Lung (tissue), 17 donors: ENCODE measurements at places on chromosomes 11 and 22.

- DNase-seq: no peak
Measured at GRCh38 chr11:46414466-46414796, 22.9 kb upstream of the CHRM4 start.

DNA sequence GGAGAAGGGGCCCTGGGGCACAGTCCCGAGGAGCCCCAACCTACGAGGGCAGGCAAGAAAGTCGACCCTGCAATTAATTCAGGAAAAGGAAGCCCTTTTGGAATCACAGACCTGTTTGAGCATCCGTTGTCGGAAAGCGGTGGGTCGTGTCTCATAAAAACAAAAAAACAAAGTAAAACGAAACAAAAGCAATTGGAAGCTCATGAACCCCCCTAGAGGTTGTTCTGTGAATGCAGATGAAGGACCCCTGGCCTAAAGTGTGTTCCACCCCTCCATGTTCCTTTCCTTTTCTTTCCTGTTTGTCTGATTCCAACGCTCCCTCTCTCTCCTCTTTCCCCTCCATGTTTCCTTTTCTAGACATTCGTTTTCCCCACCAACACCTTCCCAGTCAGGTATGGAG lies 203.7 kb downstream of the GRIK4 start:
- peak; percentile 48 for DNase-seq

- DNase-seq: no peak
Measured at GRCh38 chr11:131745405-131745804, 375.0 kb downstream of the NTM start.

GRCh38 chr11:61280883-61281580 lies 14.1 kb downstream of the VWCE start:
- no peak for DNase-seq

DNA sequence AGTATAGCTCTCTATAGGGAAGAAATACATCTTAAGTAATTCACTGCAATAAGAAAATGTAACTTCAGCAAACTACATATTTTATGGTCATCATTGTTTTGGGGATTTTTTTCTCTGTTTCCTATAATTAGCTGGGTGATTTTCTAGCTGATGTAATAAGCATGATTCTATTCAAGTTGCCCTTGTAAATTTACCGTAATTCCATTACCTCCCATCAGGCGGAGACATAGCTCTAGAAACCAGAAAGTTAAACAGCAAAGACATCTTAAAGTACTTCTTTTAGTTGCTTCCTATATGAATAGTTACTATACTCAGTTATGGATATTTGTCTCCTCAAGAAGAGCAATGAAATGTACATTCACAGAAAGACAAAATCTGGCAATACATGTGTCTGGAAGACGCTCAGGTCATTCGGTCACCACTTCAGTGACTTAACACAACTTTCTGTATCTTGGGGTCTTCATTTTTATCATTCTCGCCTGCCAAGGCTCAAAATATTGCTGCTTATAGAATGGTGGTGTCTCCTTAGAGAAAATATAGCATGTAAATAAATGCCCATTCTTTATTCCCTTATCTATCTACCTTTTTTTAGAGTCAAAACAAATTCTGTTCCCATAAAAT lies 239.9 kb upstream of the ZC3H12C start:
- DNase-seq: peak; percentile 18

DNA sequence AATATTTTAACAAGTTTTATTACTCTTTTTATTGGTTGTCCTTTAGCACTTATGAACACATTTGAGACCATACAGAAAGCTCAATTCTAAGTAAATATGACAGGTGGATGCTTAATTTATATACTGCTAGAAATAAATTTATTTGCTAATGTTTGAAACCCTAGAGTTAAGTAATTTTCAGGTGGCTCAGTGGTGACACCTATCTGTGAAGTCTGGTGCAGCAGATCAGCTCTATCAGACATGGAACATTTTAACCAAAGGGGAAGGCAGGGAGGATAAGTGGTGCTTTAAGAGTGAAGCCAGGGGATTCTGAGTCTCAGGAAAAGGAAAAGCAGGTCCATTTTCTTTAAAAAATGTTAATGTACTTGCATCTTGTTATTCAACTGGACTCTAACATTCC lies 175.8 kb downstream of the DSCAML1 start:
- no peak for DNase-seq

DNA sequence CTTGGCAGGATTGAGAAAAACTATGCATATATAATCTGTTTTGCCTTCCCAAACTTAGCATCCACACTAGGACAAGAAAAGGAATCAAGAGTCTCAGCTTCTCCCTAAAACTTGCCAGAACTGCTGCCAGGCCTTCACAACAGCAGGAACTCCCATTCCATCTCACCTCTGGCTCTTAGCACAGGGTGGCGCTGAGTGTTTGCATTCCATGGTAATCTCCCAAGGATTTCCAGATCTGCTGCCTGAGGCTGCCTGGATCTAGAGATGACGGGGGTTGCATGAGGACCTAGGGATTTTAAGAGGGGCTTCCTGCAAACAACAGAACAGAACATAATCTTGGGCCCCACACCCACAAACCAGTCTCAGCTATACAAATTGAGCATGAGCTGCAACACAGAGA lies 87.1 kb upstream of the OPCML start:
- no peak for DNase-seq

DNA sequence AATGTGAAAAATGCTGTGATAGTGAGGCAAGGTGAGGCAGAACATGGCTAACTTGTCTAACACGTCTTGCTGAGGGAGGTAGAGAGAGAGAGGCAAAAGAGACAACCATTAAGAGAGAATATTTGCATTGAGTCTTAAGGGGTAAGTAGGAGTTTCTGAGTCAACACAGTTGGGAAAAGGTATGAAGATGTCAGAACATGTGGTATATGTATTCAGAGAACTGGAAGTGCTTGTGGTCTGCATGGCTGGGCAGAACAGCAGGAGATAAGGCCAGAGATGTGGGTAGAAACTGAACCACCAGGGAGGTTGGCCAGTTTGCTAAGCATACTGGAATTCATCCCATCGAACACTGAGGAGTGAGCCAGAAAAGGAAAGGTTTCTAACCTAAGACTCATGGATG lies 25.0 kb upstream of the SLC5A1 start:
- no peak for DNase-seq

DNA sequence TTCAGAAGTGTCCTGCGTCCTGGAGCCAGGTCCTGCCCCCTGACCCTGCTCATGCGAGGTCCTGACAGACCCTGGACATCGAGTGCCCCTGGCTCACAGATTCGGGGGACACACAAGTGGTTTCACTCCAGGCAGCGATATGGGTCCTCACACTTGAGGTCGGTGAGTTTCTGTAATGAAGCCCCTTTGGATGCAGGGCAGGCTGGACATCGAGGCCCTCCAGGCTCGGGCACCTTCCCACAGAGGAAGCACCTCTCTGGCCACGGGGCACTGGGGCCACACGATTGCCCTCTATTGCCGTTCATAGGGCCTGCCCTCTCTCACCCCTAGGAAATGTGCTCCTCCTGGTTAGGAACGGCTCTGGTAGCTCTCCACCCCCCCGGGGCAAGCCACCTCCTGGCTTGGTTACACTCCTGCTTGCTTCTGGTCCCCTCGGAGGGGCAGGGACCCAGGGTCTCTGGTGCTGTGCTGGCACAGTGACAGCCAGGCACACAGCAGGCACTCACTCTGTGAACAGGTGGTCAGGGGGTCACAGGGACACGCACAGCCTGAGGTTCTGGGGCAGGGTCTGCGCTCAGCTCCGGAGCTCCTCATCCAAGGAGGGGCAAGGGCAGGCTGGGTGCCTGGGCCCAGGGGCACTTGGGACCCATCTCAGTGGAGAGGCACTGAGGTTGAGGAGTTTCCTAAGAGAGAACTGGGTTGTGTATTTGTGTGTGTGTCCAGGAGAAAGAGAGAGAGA lies 907.7 kb downstream of the BRD1 start:
- no peak for DNase-seq

DNA sequence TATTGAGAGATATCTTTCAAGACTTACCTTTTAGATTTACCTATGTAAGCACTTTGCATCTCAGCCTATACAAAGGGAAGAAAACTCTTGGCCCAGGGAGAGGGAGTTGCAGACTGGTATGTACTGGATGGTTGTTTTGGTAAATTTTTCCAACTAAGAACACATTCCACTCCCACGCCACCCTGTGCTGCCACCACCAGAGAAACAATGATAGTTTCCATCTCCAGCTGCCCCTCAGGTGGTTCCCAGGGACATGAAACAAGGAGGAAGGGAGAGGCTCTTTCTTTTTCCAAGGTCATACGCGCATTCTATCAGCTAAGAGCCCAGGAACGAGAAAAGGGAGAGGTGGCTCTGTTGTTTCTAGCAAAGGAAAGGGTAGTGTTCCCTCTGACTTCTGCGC lies 34.4 kb downstream of the CCDC34 start:
- DNase-seq: no peak

- peak; percentile 19 for DNase-seq
Measured at GRCh38 chr11:100972046-100972445, 157.6 kb downstream of the PGR start.

- DNase-seq: no peak
Measured at GRCh38 chr11:4059424-4059823, 35.2 kb upstream of the RRM1 start.

DNA sequence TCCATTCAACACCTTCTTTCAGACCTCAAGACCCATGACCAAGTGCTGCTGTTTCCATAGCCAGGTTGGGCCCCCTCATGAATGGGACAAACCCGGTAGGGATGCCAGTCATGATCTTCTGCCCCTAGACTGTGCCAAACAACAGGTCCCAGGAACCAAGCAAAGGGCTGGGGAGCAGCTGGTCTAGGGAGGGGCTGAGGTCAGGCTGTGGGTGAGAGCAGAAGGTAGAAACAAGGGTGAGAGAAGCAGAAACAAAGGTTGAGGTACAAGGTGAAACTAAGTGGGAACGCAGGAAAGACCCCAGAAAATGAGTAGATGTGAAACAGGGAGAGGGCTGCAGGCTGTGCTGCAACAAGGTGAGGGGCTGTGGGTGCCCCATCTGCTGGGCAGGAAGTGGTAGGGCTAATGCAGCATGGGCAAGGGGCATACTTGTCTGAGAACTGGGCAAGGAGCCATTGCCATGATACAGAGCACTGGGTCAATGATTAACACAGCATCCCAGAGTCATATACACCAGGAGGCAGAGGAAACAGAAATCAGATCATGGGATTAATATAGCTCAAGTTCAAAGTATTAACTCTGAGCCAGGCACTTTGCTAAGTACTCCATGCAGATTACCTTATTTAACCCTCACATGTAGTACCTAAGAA lies 45.9 kb downstream of the SLC1A2 start:
- peak; percentile 29 for DNase-seq

- DNase-seq: no peak
Measured at GRCh38 chr22:25930788-25931310, 188.9 kb downstream of the MYO18B start.

GRCh38 chr11:97087419-97087818 lies 697.6 kb downstream of the JRKL start:
- no peak for DNase-seq

DNA sequence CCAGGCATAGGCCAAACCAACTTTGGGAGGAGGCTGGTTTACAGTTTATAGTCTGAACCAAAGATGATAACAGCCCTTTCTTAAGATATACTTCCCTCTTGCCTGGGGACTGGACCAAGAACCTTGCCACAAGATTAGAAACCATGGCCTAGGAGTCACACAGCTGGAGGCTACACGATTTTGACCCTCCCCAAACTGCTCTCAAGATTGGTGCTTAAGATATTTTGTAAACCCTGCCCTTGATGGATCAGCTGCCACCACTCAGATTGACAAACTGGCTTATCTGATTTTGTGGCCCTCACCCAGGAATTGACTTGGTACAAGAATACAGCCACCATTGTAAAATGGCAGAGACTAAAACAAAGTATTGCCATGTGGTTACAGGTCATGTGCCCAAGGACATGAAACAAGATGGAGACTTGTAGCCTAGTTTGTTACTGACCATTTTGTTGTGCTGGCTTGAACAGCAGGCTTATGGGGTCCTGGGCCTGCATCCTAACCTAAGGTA lies 17.4 kb upstream of the EI24 start:
- no peak for DNase-seq

DNA sequence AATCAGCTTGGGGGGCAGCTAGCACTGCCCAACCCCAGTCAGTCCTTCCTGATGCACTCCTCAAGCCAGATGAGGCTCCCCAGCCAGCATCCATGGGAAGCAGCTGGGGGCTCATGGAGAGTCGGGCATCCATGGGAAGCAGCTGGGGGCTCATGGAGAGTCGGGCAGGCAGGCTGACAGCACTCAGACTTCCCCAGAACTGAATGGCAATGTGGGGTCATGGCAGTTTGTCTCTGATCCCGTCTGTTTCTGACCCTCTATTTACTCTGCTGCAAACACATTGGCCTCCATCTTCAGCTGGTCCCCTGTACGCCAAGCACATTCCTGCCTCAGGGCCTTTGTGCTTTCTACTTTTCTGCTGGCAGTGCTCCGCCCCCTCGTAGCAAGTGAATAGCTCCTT lies 314.8 kb downstream of the NTM start:
- DNase-seq: no peak

DNA sequence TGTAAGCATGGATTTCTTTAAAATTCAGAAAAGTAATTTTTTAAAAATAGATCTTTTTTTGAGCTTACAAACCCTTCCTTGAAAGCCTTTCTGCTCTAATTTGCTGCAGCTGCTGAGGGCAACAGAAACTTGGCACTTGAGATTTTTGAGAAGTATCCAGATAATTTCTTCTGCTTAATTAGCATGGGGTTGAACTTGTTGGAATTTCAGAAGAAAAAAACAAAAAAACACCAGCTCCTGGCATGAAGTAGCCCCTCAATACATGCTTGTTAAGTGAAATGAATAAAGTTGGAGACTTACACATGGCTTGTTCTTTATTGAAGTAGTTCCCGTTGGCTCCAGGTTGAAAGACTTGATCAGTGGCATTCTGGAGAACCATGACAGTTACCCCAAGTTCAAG lies 331.4 kb upstream of the RAG2 start:
- no peak for DNase-seq

- DNase-seq: peak; percentile 68
Measured at GRCh38 chr22:37186228-37186996, 1.6 kb downstream of the C1QTNF6 start.

DNA sequence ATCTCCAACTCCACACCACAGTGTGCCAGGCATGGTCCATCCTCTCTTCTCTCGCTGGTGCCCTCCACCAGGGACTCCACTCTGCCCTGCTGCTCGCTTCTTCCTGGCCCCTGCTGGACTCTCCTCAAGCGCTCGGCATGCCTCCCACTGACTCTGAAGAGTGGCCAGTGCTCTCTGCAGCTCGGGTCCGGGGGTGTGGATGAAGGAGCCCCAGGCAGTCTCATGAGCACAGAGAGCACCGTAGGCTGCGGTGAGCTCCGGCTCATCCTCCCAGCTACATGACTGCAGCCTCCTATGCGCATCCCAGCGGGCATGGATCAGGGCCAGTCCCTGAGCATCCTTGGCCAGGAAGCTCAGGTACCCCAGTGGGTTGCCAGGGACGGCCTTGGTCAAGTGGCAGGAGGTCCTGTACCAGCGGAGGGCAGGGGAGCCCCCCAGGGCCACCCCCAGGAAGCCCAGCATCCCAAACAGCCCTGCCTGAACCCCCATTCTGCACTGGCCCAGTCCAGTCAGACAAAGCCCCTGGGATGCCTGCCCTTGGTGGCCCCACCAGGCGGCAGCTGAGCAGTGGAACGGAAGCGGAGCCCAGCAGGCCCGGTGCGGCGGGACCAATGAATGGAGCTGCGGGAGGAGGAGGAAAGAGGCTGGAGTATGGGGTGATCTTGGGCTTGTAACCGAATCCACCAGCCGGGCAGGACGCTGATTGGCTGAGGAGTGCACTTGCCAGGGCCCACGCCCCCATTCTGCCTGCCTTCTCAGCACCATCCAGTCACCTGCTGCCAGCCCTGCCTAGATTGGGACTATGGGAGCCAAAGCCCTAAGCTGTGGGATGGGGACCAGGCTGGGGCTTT lies at the start of gene PLA2G3:
TSS of gene PLA2G3 (minus strand) at position 643 of the 851 bp plus-strand sequence. CDS start at position 489, 154 bp downstream.
- DNase-seq: peak; percentile 68
